Activated T-helper 2 cell treated with anti-CD3 and anti-CD28 coated beads, Interferon-gamma antibody, Interleukin-2, Interleukin-4, amounts not matched to agents 10 μg/mL and 5 μg/mL and 100 μg/mL, durations not matched to agents 14 hours and 24 hours and 36 hours (primary cell): ENCODE measurements at places on chromosomes 2 and 18.

DNA sequence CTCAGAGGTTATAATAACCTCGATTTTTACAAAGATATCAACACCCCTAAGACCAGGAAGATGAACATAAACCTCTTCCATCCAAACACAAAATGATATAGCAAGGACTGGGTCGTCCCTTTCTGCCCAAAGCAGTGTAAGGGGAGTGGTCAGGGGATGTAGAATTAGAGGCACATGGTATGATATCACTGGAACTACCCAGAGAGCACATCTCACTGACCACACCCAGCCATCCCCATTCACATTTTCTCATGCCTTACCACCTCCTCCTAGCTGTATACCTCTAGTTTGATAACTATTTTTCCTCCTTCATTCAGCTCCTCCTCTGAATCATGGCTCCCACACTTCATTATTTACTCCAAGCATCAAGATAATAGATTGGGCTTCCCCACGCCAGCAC lies 152.6 kb downstream of the COPS8 start:
- DNase-seq = no peak

GRCh38 chr2:102193074-102193473 lies 6.3 kb downstream of the IL1RL2 start:
- DNase-seq = no peak

GRCh38 chr2:241592126-241592845 lies 33.7 kb downstream of the BOK start:
- no peak for DNase-seq

DNA sequence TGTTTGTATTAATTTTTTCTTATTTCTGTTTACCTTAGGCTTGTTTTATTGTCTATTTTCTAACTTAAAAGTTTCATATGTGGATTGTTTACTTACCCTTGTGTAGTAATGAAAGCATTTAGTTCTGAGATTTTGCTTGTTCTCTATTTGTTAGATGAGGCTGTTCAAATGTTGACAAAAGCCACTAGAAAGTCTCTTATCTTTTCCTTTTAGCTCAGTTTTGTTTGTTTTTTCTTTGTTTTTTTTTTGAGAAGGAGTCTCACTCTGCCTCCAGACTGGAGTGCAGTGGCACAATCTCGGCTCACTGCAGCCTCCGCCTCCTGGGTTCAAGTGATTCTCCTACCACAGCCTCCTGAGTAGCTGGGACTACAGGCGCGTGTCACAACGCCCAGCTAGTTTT lies 30.9 kb downstream of the USP14 start:
- no peak for DNase-seq

- no peak for DNase-seq
Observed at GRCh38 chr2:229313591-229313990, 42.5 kb upstream of the PID1 start.

GRCh38 chr2:201057087-201057521 lies 14.4 kb downstream of the HYCC2 start:
- DNase-seq = no peak

DNA sequence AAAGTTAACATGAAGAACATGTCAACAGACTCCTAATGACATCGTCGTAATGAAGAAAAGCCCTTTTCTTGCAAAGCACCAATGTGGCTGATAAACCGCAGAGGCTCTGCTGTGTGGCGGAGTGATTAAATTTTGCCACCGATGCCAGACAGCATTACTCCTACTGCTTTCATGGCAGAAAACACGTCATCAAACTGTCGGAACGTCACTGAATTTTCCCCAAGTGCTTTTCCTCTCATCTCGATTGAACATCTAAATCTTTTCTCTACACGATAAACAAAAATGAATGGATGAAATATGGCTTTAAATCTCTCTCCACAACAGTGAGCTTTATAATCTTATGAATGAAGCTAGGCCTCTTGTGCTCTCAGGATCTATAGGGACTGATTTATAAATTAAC lies 159.8 kb upstream of the REG3G start:
- DNase-seq = no peak

GRCh38 chr2:18406219-18406618 lies 154.2 kb downstream of the RDH14 start:
- no peak for DNase-seq

GRCh38 chr2:106124905-106125549 lies 69.1 kb downstream of the UXS1 start:
- no peak for DNase-seq

GRCh38 chr2:657766-658165 lies 19.4 kb downstream of the TMEM18 start:
- no peak for DNase-seq

DNA sequence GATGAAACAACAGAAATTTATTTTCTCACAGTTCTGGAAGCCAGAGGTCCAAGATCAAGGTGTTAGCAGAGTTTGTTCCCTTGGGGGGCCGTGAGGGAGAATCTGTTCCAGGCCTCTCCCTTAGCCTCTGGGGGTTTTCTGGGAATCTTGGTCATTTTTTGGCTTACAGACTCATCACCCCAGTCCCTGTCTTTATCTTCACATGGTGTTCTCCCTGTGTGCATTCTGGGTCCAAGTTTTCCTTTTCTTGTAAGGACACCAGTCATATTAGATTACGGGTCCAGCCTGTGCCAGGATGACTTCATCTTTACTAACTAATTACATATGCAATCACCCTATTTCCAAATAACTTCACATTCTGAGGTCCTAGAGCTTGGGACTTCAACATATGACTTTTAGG lies 292.5 kb upstream of the TRIB2 start:
- no peak for DNase-seq

DNA sequence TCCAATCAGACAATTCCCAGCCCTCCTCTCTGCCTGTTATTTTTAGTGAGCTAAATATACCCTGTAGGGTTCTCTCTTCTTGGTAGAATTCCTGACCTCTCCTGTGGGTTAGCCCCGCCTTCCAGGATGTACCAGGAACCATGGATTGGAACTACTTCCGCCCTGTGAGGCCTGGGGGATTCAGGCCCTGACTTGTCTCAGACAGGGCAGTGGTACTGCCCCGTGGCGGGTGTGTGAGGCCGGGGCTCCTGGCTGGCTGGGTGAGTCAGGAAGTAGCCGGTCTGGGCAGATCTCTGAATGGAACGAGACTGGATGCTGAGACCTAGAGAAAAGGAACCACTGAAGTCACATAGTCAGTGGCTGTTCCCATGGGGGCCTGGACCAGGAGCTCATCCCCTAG lies 50.5 kb downstream of the DYSF start:
- DNase-seq = no peak
